ENCODE measurements at places on chromosomes 16 and 17.

DNA sequence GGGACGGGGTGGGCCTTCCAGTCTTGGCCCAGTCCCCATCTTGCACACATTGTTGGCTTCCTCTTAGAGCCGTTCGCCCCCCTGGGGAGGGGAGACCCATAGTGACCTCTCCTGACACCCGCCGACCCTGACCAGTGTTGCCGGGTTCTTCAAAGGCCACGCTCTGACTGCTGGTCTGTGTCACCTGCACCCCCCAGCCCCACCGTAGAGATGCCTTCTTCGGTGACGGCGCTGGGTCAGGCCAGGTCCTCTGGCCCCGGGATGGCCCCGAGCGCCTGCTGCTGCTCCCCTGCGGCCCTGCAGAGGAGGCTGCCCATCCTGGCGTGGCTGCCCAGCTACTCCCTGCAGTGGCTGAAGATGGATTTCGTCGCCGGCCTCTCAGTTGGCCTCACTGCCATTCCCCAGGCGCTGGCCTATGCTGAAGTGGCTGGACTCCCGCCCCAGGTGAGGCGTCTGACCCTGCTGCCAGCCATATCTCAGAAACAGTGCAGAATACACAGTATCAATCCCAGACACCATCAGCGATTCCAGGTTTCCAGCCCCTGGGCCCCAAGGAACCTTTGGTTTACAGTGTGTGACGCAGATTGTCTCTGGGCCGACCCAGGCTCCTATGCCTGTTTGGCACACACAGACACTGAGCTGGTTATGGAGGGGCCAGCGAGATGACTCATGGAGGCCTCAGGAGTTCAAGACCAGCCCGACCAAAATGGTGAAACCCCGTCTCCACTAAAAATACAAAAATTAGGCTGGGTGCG lies 1.3 kb downstream of the SLC26A11 start:
- DNase-seq, result peak; percentile 92

DNA sequence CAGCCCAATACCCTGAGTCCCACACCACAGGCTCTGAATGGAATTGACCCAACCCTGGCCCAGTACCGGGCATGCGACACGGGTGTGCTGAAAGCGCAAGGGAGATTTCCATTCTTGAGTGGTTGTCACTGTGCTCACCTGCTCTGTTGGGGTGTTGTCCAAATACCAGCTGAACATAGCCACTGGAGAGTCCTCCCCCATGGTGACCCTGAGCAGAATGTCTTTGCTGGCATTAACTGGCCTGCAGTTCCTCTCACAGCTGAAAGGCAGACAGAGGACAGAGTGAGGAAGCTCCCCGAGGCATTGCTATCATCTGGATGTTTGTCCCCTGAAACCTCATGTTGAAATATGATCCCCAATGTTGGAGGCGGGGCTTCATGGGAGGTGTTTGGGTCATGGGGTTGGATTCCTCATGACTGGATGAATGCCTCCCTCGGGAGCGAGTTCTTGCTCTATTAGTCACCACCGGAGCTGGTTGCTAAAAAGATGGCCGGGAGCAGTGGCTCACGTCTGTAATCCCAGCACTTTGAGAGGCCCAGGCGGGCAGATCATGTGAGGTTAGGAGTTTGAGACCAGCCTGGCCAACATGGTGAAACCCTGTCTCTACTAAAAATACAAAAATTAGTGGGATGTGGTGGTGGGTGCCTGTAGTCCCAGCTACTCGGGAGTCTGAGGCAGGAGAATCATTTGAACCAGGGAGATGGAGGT lies 57.3 kb upstream of the BCO1 start:
- peak; percentile 82 for DNase-seq

DNA sequence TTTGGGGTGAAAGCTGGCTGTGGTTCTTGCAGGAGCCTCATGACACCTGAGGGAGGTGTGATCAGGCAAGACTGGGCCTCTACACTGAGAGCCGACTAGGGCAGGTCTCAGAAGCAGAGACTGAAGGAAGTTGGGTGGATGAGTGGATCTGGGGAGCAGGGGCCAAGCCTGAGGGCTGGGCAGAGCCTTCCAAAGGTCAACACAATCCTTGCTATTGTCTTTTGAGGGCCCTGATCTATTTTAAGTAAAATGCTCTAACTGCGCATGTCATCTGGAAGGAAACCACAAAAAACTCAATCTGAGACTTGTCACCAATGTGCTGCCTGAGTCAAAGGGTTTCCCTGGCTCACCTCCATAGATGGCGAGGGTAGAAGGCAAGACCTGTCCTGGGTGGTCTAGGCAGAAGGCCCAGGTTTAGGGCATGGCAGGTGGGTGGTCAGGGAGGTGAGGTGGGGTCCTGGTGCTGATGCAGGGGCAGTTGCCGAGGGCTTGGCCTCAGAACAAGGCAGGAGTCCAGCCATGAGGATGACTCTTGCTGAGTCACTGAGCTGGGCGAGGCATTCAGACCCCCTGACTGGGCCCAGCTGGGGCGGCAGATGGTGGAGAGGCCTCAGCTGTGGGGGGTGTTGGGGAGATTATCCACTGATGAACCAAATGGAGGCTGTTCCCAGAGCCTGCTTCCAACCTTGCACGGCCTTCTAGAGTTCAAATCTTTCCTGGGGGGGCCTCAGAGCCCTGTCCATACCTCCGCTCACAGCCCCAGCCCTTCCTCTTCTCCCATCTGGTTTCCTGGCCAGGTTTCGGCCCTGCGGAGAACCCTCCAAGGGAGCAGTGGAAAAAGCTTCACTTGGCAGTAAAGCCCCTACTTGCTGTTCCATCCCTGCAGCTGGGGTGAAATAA lies 5.1 kb downstream of the MVP start:
- DNase-seq, result peak; percentile 67

DNA sequence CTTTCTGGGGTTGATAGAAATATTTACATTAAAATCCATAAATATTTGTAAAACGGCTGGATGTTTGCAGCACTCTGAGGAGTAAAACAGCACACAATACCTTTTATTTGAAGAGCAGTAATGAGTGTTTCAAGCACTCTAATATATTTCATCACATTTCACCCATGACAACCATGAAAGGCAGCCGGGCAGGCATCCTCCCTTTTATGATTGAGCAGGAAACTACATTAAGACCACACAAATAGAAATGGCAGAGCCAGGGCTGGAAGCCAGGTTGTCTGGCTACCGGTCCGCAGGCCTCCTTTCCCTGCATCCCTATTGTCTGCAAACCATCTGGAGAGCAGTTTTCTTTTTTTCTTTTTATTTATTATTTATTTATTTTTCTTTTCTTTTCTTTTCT lies 23.1 kb upstream of the GPRC5C start:
- no peak for DNase-seq

GRCh38 chr17:67385122-67385988 lies 8.3 kb downstream of the PITPNC1 start:
- DNase-seq, result no peak

- no peak for DNase-seq
Measured at GRCh38 chr16:14378689-14379467, 251.2 kb downstream of the PARN start.

GRCh38 chr17:7854851-7855659 lies at the start of gene TMEM88:
TSS of gene TMEM88 (plus strand) at chr17:7855066. CDS start at chr17:7855075, 9 bp downstream.
- DNase-seq, result no peak

DNA sequence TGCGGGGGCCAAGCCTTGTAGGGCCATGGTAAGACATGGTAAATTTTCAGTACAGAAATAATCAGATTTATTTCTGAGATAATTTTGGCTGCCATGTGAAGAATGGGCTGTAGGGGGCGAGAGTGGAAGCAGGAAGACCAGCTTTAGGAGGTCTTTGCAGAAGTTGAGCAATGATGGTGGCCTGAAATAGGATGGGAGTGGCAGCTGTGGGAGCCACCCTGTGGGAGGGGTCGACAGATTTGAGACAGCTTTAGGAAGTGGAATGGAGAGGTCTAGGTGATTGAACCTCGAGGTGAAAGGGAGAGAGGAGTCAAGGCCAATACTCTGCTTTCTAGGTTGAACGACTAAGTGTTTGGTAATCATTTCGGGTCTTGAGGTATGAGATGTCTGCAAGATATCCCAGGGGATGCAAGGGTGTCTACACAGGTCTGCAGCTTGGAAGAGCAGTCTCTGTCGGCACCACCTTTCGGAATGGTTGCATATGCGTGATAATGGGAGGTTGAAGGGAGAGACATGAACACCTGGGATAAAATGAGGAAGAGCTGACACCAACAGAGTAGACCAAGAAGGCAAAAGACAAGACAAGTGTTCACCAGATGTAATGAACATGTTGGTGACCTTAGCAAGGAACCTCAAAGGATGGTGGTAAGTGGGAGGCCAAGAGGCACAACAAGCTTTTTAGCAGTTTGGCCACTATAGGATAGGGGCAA lies 4.2 kb upstream of the ATXN7L3 start:
- DNase-seq, result no peak

DNA sequence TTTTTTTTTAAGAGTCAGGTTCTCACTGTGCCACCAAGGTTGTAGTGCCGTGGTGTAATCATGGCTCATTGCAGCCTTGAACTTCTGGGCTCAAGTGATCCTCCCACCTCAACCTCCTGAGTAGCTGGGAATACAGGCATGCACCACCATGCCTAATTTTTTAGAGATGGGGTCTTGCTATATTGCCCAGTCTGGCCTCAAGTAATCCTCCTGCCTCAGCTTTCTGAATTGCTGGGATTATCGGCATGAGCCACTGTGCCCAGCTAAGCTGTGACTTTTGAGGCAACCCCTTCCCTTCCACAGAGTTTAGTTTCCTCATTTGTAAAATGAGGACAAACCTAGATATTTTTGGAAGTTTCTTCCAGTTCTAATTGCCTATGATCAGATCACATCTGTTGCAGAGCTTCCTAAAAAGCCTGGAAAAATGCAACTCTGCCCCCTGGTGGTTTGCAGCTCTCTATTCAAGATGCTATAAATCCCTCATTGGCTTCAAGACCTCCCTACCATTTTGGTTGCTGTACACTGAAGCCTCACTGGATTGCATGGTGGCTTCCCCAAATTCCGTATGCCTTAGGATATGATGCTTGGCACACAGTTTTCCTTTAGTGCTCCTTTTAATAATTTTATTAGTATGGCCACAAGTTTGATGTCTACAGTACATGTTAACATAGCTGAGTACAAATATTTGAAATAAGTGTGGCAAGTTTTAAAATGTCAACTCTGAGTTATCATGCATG lies 19.3 kb downstream of the GDE1 start:
- DNase-seq, result peak; percentile 85

DNA sequence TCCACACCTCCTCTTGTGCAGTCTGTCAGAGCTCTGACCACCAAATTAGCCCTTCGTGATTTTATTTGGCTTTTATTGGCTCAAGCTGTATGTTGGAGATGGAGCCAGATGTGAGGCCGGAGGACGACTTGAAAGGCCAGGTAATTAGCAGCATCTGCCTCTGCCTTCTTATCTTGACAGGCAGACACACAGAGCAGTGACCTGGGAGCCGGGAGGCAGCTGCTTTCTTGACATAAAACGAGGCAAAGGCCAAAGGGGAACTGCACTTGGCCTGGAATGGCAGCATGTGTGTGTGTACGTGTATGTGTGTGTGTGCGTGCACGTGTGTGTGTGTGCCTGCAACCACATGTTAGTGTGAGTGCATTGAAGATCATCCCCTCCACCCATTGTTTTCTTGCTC lies 56.9 kb upstream of the BRD7 start:
- peak; percentile 2 for DNase-seq

DNA sequence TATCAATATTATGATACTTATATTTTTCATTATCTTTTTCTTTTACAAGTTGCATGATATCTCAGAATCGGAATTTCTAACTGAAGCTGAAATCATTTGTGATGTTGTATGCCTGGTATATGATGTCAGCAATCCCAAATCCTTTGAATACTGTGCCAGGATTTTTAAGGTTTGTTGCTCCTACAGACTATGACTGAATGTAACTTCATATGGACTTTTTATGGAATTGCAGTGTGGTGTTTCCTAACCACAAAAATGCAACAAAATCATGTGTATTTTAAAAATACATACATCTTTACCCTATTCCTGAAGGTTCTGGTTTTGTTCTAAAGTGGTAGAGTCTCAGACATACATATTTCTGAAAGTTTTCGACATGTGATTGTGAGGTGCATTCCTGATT lies 58.8 kb upstream of the RHBDL3 start:
- DNase-seq, result no peak

- DNase-seq, result peak; percentile 71
Measured at GRCh38 chr17:40303009-40303657, 5.8 kb upstream of the RARA start.

DNA sequence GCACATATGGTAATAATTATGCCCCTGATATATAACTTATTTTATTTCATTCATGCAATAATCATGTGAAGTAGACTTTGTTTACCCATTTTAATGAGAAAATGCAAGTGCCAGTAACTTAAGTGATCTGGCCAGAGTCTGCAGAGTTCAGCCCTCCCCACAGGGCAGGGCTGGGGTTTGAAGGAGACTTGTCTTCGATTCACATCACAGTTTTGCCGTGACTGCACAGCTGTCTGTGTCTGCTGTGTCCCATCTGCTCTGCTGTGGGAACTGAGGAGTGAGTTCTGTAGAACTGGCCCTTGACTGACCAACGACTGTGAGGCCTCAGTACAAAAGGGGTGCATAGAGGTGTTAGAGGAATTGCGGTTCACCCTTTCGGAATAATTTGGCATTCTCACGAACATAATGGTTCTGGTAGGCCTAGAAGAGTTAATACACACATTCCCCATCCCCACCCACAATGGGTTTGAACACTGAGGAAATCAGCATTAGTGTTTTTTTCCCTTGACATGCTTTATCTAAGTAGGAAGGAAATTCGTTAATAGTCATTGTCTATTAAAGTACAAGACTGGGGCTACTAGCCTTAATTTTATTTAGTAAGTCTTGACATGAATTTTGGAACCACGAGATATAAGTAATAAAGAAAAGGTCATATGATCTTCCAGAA lies 113.6 kb upstream of the MON1B start:
- no peak for DNase-seq

- peak; percentile 62 for DNase-seq
Measured at GRCh38 chr16:56190677-56191155, 573 bp upstream of the GNAO1 start.

DNA sequence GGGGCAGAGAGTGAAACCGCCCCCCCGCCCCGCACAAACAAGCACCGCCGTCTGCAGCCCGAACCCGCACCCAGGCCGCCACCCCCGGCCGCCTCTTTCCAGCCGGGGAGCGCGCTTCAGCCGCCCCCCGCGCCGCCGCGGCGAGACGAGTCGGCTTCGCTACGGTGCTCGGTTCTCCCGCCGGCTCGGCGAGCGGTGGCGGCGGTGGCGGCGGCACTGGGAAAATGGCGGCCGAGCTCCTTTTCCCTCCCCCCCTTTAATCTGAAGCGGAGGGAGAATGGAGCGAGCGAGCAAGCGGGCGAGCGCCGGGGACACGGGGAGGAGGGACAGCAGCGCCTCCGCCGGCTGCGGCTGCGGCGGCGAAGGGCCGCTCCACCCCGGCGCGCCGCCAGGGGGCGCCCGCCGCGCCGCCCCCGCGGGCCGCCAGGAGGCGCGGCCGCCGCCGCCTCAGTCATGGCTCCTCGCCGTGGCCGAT lies at the start of gene KANSL1:
TSS of gene KANSL1 (minus strand) at position 279 of the 475 bp plus-strand sequence. CDS start 21,286 bp downstream, outside the sequence.
- peak; percentile 89 for DNase-seq

DNA sequence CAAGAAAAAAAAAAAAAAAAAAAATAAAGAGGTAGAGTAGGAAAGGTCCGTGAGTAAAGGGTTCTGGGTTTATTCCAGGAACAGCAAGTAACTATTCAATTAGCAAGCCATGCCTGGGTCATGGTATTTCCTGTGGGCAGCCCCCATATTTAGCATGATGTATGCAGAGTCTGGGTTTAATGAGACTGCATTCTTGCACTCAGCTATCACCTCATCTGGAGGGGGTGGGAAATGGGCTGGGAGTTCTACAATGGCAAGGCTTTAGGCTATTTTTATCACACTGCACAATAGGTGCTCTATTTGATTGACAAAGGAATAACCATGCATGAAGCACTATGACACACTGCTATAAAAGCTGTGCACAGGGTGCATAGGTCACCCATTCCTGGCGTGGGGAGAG lies 104.0 kb upstream of the CCL2 start:
- DNase-seq, result no peak

GRCh38 chr16:15435216-15435864 lies 952 bp downstream of the BMERB1 start:
- DNase-seq, result no peak

- DNase-seq, result no peak
Measured at GRCh38 chr17:21368545-21369246, 7.5 kb upstream of the KCNJ12 start.
